ENCODE measurements at places on chromosomes 12 and 14. TPM values are rescaled to one million over a fixed set of nuclear protein-coding genes. Genes with fewer than 3 reads are reported as not detected.
A peak's percentile ranks its signal among the peaks of the same experiment; 100 is the strongest.

GRCh38 chr14:93299866-93300265 is 33.0 kb downstream of the BTBD7 start:
- no peak for DNase-seq

- no peak for DNase-seq
Measured at GRCh38 chr12:65636436-65636835, 187.8 kb upstream of the HMGA2 start.

DNA sequence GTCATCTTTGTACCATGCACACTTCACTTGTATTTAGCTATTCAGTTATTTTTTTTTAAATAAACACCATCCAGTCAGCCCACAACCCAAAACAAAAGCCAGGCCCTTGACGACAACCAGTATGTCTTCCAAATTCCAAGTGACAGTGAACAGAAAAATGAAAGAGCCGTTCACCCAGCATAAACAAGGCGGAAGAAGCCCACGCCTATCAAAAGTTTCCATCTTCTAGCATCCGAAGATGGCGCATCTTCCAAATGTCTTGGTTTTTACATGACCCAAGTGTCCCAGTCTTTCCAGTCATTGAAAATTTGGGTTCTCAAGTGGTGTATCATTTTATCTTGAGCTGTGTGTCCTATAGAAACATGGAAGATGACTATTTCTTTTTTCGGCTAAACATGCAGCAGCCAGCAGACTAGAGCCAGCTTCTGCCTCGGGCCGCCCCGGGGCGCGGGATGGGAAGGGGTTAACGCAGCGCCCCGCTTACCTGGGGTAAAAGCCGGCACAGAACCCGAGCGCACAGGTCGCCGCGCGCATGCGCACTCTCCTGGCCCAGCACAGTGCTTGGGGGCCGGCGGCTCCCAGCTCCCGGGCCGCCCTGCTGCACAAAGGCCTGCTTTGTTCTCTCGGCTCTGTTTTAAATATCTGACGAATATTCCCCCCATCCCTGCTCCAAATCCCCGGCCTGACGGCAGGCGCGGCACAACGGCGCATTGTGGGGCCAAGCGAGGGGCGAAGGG is 164.8 kb downstream of the ZFP36L1 start:
- peak; percentile 74 for DNase-seq

GRCh38 chr12:84658877-84659276 is 253.7 kb downstream of the SLC6A15 start:
- DNase-seq = no peak

DNA sequence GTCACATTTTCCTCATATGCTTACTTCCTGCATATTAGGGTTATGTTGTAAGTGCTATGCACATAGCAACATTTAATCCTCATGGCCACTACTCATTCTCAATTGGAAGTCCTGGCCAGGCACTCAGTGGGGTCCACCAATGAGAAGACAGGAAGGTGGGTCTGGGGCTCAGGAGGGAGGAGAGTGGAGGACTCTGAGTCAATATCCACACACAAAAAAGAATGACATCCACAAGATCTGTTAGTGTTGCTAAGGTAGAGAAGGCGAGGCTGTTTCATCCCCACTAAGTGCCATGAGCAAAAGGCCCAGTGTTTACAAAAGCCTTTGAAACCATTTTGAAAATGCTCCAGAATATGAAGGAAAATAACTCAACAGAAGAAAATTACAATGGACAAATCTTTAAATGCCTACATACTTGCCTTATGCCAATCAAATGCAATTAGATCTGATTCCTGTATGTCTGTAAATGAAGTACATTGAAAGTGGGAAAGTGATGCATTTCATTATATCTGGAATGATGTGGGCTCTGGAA is 53.9 kb downstream of the EID3 start:
- no peak for DNase-seq

DNA sequence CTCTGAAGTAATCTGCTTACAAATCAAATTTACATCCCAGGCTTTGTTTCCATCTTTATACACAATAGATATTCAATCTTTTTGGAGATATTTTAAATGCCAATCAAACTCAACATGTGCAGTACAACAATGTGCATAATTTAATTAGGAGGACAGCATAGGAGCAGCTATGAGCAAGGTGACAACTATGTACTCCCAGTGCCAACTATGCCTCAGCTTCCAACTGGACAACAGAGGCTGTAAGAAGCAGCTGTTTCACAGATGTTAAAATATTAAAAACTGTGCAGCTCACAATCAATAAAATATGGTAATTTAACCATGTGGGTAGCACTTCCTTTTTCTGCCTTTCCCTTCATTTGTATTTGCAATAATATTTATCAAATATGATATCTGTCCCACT is 99.9 kb downstream of the ST8SIA1 start:
- DNase-seq = no peak

CD163L1 gene
- total RNA-seq = 39.8 TPM

DNA sequence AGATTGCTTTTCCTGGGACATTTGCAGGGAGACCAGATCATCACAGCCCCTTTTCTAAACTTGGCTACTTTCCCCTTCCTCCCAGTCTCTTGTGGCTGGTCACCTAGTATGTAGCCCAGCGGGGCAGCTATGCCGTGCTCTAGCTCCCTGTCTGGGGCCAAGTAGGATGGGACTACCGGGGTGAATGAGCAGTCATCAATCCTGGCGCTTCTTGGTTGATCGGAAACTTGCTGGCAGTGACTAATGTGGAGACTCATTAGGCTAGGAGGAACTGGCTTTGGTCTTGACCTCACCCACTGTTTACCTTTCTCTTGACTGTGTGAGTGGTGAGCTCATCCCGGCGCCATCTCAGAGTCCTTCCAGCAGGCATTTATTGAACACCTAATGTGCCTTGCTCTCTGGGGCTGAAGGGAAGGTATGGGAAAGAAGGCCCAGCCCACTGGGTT is 15.9 kb downstream of the PLEKHG3 start:
- DNase-seq = peak; percentile 70

DNA sequence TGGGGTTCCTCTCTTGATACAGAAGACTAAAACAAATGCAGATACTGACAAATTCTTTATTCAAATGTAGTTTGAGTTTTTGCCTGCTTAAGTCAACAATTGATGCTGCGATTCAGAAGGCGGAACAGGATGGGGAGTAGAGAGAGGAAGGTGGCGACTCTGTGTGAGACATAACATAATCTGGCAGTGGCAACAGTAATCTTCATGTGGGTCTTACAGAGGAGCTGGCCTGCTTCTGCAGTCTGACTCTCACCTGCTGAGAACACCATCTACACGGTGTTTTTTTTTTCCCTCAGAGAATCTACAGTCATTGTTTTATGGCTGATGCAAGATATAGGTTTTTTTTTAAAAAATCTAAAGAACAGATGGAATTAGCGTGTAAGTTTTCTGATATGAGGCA is 10.1 kb downstream of the CCDC92 start:
- no peak for DNase-seq

GRCh38 chr12:95218150-95219133 is 835 bp downstream of the VEZT start:
- DNase-seq = no peak

GRCh38 chr12:116057356-116057755 is 220.1 kb downstream of the MED13L start:
- no peak for DNase-seq

- no peak for DNase-seq
Measured at GRCh38 chr14:69572030-69572840, 2.4 kb downstream of the CCDC177 start.

GRCh38 chr12:106868982-106869700 is 86.6 kb upstream of the TMEM263 start:
- no peak for DNase-seq

DNA sequence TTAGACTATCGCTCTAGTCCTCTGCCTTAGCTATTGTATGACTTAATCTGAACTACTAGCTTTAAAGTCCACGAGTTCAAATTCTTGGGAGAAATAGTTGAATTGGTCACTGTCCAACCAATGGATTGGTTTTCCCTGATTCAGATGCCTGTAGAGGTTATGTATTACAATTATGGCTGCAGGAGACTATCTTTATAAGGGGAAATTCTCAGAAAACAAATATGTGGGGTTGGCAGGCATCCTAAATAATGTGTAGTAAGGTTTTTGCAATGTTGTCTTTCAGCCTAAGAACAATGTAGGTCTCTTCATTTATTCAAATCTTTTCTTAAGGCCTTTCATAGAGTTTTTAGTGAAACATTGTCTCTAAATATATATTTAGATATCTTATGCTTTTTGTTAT is 26.9 kb downstream of the MYRFL start:
- DNase-seq = no peak

- DNase-seq = no peak
Measured at GRCh38 chr14:90781344-90781761, 34.9 kb downstream of the TTC7B start.

ADAMTS20 gene
- total RNA-seq = not detected

- DNase-seq = no peak
Measured at GRCh38 chr14:92973798-92974372, 50.9 kb downstream of the CHGA start.

DNA sequence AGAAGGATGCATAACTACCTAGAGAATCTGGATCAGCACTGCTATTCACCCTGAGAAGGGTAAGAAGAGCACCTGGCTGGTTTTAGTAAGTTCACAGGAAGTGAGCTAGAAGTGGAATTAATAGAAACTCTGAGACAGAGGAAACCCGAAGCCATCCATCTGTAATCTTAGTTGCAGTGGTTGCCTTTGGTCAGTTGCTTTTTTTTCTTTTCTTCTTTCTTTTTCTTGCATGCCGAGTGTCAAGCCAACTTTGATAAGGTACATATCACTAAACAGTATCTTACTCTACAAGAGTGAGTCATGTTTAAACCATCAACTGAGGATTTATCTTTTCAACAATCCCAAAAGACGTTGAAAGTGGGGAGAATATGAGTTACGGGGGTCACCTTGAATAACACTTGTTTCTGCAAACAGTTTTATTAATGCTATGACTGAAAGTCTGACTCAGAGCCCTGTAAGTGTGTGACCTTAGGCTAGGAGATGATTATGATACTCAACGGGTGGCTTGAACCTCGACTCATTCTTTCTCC is 26.7 kb downstream of the C12orf75 start:
- no peak for DNase-seq

DNA sequence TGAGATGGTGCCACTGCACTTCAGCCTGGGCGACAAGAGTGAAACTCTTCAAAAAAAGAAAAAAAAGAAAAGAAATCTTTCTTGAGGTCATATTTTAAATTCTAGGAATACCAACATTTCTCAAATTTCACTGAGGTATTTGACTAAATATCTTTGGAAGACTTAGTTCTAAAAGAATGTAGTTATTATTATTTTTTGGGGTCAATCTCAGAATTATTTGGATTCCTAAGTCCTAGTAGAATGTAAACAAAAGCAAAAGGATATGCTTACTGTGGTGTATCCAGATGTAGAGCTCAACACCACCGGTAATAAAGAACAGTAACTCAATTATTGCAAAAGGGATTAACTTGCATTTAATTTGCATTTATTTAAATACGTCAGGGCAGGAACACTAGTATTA is 25.0 kb downstream of the PRICKLE1 start:
- DNase-seq = no peak

GRCh38 chr12:106022568-106023012 is 116.2 kb downstream of the NUAK1 start:
- no peak for DNase-seq

- DNase-seq = no peak
Measured at GRCh38 chr12:8781381-8782127, 40.9 kb upstream of the A2ML1 start.

- DNase-seq = no peak
Measured at GRCh38 chr14:99393059-99393655, 87.5 kb downstream of the SETD3 start.

- DNase-seq = no peak
Measured at GRCh38 chr14:85911044-85911443, 381.1 kb downstream of the FLRT2 start.

DNA sequence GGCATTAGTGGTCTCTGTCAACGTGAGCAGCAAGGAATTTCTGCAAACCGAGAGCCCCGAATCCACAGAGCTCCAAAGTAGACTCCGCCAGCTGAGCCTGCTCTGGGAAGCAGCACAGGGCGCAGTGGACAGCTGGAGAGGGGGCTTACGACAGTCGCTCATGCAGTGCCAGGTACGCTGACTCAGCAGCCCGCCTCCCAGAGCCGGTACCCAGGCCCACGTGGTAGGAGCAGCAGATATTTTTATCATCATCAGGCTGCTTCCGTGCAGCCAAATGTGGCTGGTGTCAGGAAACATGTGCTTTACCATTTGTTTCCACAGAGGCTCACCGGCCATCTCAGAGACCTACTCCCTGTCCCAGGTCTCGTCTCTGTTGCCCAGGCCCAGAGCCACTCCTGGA is 73.7 kb downstream of the ESR2 start:
- no peak for DNase-seq

DNA sequence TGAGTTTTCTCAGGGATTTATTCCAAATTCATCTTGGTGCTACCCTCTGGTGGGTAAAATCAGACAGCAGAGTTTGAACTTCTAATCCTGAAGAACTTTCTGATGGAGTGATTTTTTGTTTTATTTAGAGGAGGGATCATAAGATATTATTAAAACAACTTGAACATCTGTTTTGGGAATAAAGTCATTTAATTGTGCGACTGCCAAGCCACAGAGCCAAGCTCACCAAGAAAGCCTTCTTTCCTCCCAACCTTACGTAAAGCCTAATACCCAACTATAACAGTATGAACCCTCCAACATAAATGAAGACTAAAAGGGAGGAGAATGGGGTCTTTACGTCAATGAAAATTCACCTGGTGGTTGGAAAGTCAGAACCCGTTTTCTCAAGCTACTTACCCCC is 205.5 kb upstream of the IGF1 start:
- no peak for DNase-seq

- DNase-seq = no peak
Measured at GRCh38 chr14:81886588-81886987, 352.9 kb upstream of the SEL1L start.

- DNase-seq = no peak
Measured at GRCh38 chr14:44461811-44462210, 45.3 kb downstream of the FSCB start.

DNA sequence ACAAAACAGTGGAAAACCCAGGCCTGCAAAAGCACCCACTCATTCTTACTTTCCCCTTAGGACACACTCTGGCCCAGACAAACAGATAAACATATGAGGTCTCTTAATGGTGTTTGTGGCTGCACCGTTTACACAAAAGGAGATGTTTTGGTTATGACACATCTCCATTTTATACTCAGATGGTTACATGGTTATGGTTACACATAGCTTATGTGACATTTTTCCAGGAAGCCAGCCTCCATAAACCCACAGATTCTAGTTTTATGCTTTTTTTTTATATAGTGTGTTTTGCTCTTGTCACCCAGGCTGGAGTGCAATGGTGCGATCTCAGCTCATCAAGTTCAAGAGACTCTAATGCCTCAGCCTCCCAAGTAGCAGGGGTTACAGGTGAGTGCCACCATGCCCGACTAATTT is 3.5 kb upstream of the KLRD1 start:
- DNase-seq = no peak

- no peak for DNase-seq
Measured at GRCh38 chr12:6262211-6262610, 48.3 kb upstream of the PLEKHG6 start.

GRCh38 chr12:113899561-113900471 is 66.3 kb downstream of the RBM19 start:
- no peak for DNase-seq

DNA sequence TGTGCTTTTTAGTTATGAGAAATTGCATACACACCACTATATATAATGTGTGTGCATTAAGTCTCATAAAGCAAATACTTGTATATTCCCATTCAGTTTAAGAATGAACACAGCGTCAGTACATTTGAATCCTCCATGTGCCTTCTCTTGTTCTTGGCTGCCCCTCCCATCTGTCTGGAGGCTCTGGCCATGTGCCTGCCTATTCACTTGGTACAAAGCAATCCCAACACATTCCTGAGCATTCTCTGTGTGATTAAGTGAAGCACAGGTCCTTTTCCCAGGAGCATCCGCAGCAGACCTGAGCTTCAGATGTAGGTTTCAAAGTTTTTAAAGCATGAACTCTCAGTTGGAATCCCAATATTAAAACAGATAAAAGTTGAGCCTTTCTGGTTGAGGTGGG is 58.7 kb downstream of the POLR3B start:
- no peak for DNase-seq

All from aorta (tissue), 5 donors.